ENCODE measurements at places on chromosomes 7 and 10.

- DNase-seq, result no peak
Observed at GRCh38 chr10:18497806-18498369, 153.5 kb downstream of the NSUN6 start.

DNA sequence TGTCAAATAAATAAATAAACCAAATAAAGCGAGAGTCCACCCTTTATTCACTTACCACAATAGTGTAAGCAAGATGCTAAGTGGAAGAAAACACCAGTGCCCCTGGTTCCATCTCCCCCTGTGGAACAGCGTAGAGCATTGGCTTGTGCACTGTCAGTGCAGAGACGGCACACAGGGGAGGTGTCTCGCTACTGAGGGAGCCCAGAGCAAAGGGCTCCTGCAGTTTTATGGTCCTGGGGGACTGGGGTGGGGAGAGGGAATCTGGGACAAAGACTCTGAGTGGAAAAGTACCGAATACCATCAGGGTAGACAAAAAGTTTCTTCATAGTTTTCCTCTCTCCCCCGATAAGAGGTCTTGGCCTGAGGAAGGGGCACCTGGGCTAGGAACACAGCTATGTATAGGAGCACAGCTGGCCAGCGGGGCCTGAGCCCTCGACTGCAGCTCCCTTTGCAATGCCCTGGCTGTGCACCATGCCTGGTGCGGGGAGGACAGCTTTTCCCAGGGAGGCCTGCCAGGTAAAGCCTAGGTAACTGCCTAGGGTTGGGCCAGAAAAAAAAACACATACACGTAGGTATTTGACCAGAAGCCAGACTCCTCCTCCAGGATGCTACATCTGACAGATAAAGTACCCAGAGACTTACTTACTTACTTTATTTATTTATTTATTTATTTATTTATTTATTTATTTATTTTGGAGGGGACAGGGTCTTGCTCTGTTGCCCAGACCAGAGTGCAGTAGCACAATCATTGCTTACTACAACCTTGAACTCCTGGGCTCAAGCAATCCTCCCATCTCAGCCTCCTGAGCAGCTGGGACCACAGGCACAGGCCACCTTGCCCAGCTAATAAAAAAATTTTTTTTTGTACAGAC is 88.8 kb upstream of the KIF5B start:
- no peak for DNase-seq

DNA sequence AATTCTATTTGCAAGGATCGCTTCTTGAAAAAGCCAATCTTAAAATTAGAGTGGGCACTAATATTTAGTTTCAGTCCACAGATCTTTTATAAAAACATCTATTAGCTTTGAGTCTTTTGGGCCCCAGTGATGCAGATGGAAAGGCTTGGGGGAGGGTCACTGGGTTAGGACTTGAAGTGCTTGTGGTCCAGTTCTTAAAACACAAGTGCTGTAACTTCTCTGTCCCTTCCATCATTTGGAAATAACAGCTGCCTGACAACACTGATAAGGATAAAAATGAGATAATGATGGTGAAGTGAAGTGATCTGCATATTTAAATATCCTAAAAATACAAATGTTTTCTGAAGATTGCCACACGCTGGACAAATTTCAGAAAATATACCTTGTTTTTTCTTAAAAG is 37.1 kb upstream of the ZRANB1 start:
- no peak for DNase-seq

DNA sequence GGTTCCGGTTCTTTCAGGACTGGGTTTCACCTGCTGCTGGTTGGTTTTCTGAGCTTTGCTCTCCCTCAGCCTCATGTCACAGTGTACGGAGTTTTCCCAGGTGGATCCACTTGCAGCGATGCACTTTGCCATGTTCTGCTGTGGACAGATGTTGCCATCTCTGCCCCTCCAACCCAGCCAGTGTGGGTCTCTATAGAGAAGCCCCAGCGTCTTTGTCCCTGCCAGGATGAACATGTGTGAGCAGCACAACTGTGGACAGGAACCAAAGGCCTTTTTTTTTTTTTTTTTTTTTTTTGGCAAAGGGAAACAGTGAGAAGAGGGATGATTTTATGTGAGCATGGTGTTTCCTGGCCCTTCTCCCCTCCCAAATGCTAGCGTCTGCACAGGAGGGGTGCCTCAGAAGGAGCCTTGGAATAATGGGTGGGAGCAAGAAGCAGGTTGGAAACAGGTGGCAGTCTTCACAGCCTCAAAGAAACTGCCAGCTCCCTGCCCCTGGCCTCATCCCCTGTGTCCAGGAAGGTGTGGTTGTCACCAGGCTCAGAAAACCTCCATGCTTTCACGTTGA is 106.5 kb downstream of the RPS24 start:
- DNase-seq, result no peak

DNA sequence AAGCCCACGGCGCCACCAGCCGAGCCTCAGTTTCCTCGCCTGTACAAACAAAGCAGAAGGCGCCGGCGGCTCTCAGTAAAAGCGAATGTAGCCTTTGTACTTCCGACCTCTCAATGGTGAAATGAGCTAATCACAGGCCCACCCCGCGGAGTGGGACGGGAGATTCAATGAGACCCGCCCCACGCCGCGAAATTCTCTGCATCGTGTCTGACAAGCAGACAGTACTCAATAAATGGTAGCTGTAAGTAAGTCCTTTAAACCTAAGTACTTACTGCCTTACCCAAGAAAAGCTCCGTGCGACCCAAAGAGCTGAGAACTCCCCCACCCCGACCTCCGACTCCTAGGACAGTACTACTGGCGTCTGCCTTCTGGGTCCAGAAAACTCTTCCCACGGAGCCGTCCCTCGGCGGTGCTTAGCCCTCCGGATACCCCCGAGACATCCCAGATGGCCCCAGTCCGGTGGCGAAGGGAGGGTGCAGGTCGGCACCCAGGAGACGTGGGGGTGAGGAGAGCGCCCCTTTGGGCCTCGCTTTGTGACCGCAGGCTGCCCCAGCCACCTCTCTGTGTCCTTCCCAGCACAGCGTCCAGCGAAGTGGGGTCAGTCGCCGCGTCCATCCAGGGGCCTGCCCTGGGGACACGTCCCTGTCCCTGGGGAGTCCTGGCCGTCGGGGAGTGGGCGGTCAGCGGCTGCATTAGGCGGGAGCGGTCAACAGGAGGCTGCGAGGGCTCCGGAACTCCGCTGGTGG is 972 bp upstream of the CXCL12 start:
- no peak for DNase-seq

- no peak for DNase-seq
Observed at GRCh38 chr10:79434223-79434687, 11.2 kb downstream of the ZCCHC24 start.

DNA sequence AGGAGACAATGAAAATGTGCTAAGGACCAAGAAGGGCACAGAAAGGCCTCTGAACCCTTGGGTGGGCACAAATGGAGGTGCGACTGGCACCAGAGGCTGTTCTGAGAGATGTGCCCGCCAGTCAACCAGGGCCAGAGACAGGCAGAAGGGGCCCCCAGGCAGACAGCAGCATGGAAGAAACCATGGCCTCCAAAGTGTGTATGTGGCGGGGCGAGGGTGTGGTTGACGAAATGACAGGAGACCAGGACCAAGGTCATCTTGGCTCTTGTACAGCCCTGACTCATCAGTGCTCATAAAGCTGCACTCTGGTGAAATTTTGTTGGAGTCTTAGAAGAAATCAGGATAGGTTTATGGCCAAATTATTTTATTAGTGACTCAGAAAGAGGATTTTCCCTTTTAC is 4.0 kb upstream of the MRPS24 start:
- no peak for DNase-seq

Data from activated effector memory CD4-positive, alpha-beta T cell treated with Interleukin-2 at 50 U/mL for 16 hours (primary cell).